Cardiac muscle cell (in vitro differentiated cells and primary cell): ENCODE measurements at places on chromosomes 11 and 22. TPM values are rescaled to one million over a fixed set of nuclear protein-coding genes. Genes with fewer than 3 reads are reported as not detected.

DNA sequence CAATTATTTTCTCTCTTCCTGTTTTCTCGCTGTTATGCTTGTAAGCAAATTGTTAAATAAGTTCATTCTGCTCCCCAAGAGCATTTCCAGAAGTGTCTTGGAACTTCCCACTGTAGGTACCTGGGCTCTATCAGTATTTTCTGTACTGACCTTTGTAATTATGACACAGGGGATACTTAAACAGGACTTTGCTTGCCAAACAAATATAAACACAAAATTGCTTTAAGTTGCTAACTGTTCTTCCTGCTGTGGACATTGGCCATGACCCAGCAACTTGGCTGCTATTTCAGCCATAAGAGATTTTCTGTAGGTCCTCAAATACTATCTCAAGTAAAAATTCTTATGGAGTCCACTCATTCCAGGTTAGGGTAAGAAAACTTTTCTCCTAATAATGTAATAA lies 30.1 kb downstream of the SYT9 start:
- DNase-seq = no peak
- H3K4me3 ChIP-seq = no peak overlapping the region
- H3K27me3 ChIP-seq = peaks cover 2% of the 10 kb centered on the region
- no peaks in the 10 kb centered on the region for H3K36me3 ChIP-seq
- no peaks in the 10 kb centered on the region for H3K4me1 ChIP-seq

- peaks cover 49% of the 10 kb centered on the region for H3K36me3 ChIP-seq
- no peak overlapping the region for H3K27ac ChIP-seq
- DNase-seq = no peak
- H3K4me1 ChIP-seq = no peaks in the 10 kb centered on the region
- H3K4me3 ChIP-seq = no peak overlapping the region
- H3K27me3 ChIP-seq = no peaks in the 10 kb centered on the region
Observed at GRCh38 chr22:20807315-20807752, 33.4 kb downstream of the SERPIND1 start.

DNA sequence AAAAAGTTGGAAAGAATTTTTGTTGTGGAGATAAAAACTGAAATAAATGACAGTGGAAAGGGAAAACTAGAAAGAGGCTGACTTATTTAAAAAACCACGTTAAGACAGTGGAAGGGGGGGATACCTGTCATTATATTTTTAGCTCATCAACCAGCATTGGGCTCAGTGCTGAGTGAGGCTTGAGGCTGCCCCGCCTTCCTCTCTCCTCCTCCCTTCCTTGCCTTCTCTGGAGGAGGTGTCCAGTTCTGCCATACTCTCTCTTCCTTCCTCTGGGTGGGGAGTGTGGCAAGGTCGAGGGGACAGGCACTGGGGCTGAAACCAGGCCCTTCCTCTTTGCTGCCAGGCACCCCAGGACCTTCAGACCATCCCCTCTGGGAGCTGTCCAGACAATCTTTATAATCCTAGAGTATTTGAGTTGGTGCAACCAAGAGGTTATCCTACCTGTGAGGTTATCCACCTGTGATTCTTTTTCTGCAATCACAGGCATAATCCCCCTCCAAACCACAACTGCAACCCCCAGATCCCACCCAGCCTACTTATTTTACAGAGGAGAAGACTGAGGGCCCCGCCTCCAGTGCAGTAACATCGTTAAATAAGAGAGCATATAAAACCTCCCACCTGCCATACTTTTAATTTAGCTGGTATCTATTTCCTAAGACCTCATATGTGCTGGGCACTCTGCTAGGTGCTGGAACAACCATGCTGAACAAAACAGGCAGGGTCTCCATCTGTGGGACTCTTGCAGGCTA lies 578.5 kb downstream of the BUD13 start:
- no peaks in the 10 kb centered on the region for H3K36me3 ChIP-seq
- peaks cover 10% of the 10 kb centered on the region for H3K4me1 ChIP-seq
- DNase-seq = peak; percentile 11
- peak overlapping the region; percentile 14 for H3K4me3 ChIP-seq
- no peak overlapping the region for H3K27ac ChIP-seq
- H3K27me3 ChIP-seq = peaks cover 7% of the 10 kb centered on the region

DNA sequence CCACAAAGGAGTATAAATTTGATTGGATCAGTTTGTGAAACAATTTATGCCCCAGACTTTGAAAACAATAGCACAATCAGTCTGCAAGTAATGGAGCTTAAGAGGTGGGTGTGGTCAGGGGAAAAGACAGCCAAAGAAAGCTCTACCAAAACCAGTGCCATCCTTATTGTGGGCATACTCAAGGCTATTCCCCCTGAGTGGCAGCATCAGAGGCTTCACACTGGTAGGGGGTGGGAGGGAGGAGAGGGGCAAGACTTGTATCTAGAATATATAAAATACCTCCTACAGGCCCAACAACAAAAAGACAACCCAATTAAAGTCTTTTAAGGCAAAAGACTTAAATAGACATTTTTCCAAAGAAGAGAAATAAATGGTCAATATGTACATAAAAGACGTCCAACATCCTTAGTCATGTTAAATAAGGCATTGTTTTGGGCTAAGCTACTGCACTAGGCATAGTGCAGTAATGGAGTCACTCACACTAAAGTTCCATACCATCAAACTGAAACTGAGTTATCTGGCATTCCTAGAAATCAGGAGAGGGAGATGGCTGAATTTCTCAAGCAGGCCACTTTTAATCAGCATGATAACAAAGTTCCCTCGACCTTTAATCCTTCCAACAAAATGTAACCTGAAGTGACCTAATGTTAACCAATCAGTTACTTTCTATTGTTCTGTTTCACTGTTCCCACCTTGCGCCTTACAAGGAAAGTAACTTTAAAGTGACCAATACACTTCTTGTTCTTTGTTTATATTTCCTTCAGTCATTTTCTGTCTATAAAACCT lies 24.8 kb downstream of the NARS2 start:
- peak overlapping the region; percentile 59 for H3K27ac ChIP-seq
- no peak overlapping the region for H3K4me3 ChIP-seq
- H3K36me3 ChIP-seq = no peaks in the 10 kb centered on the region
- DNase-seq = no peak
- no peaks in the 10 kb centered on the region for H3K27me3 ChIP-seq

DNA sequence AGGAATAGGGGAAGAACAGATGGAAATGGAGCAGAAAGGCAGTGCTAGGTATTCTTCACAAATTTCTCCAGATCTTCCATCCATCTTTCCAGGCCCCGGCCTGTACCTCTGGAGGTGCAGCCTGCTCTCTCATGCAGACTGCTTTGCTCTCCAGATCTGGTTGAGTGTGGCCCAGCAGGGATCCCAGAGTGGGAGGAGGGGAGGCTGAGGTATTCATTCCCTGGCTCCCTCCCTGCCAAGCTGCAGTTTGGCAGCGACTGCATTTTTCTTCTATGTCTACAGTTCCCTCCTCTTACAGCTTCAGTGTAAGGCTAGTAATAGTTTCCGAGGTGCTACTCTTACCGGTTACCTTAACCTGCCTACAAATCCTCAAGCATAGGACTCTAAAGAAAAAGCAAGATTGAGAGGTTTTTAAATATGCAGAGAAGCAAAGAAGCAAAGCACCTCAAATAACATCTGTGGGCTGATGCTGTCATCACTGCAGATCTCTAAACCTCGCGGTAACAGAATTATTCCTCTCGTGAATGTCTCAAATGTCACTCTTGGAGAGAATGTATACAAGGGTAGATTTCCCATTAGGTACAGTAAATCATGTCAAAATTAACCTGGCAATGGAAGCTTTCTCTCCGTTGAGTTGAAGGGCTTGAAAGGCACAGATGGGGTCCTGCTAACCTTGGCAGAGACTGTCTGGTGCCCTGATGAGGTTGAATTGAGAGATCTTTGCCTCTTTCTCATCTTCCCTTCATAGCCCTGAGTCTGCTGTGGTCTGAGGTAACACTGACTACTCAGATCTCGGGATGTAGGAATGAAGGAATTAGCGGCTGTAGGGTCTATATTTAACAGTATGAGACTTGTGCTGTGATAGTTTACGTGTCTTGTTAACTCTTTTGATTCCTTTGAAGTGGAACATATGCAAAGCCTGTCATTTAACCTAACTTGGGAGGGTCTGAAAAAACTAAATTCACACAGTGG lies 297.9 kb upstream of the C11orf87 start:
- H3K36me3 ChIP-seq = no peaks in the 10 kb centered on the region
- H3K4me3 ChIP-seq = no peak overlapping the region
- peaks cover 13% of the 10 kb centered on the region for H3K4me1 ChIP-seq

GRCh38 chr22:26551568-26551967 lies 38.4 kb downstream of the TPST2 start:
- no peak overlapping the region for H3K4me3 ChIP-seq
- DNase-seq = no peak
- H3K36me3 ChIP-seq = no peaks in the 10 kb centered on the region
- H3K27ac ChIP-seq = no peak overlapping the region
- H3K27me3 ChIP-seq = no peaks in the 10 kb centered on the region

DNA sequence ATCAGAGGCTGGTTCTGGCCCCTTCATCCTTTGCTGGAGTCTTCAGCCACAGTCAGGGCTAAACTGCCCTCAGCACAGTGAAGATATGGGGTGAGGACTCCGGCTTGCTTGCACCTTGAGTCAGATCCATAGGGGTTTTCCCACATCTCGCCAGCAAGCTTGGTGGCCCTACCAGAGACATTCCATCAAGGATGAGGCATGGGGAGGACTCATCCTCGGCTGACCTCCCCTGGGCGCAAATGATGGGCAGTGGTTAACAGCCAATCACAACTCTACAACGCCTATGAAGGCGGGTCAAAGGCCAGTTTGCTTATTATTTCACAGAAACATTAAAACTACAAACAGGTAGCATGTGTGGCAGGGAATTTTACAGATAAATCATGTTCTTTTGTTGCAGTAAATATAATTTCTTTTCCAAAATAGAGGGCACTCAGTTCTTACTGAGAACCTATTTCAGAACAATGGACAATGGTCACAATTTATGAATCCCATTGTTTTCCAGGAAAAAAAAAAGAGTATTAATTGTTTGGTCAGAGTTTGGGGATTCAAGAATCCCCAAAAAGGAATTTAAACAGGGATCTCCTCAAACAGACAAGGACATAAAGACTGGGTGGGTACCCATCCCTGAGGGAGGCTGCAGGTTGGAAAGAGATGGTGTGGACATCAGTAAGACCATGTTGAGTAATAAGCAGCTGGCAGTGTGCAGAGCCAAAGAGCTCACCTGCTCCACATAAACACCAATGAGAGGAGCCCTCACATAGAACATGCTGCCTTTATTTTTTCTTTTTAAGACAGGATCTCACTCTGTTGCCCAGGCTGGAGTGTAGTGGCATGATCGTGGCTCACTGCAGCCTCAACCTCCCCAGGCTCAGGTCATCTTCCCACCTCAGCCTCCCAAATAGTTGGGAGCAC lies 14.8 kb downstream of the PLAAT3 start:
- DNase-seq = no peak
- H3K4me1 ChIP-seq = peaks cover 5% of the 10 kb centered on the region
- no peak overlapping the region for H3K4me3 ChIP-seq
- no peak overlapping the region for H3K27ac ChIP-seq
- no peaks in the 10 kb centered on the region for H3K27me3 ChIP-seq

DNA sequence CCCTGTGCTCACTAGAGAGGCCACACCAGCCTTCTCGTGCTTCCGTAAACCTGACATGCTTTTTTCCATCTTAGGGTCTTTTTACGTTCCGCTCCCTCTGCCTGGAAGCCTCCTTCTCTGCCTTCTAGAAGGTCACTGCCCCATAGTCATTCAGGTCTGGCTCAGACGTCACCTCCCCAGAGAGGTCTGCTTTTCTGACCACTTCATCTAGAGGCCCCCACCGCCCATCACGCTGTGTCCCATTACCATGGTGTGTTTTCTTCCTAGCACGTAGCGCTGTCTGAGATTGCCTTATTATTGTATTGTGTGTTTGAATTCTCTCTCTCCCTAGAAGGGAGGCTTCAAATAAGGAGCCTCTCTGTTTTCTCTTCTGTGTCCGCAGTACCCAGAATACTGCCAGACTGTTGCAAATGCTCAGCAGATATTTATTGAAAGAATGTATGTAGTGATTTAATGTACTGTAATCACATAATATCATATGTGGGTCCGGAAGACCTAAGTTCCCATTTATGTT lies 10.0 kb downstream of the TAB1 start:
- H3K27ac ChIP-seq = no peak overlapping the region
- no peaks in the 10 kb centered on the region for H3K4me1 ChIP-seq
- H3K27me3 ChIP-seq = no peaks in the 10 kb centered on the region
- no peaks in the 10 kb centered on the region for H3K36me3 ChIP-seq
- no peak for DNase-seq

DNA sequence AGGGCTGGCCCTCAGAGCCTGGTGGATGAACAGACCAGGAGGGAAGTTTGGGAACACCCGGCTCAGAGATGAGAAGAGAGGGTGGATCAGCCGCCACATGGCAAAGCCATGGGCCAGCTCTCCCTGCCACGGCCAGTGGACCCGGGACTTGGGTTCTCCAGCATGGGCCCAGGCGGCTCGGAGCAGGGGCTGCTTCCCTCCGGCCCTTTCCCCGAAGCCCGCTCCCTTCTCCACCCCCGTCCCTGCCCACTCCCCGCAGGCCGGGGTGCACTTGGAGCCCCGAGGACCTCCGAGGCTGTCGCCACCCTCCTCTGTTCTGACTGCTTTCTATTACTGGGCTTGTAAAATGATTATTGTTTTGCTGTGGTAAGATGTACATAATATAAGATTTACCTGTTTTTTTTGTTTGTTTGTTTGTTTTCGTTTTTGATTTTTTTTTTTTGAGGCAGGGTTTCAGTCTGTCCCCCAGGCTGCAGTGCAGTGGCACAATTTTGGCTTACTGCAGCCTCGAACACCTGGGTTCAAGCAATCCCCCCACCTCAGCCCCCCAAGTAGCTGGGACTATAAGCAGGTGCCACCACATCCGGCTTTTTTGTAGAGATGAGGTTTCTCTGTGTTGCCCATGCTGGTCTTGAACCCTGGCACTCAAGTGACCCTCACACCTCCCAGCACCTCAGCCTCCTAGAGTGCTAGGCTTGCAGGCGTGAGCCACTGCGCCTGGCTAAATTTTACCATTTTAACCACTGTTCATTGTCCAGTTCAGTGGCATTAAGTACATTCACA lies 11.3 kb upstream of the TH start:
- DNase-seq = no peak
- peaks cover 6% of the 10 kb centered on the region for H3K27me3 ChIP-seq
- no peaks in the 10 kb centered on the region for H3K4me1 ChIP-seq
- no peaks in the 10 kb centered on the region for H3K36me3 ChIP-seq
- no peak overlapping the region for H3K4me3 ChIP-seq
- no peak overlapping the region for H3K27ac ChIP-seq

- H3K27me3 ChIP-seq = no peaks in the 10 kb centered on the region
- H3K27ac ChIP-seq = no peak overlapping the region
- no peaks in the 10 kb centered on the region for H3K4me1 ChIP-seq
Observed at GRCh38 chr11:50267851-50268250, 235.2 kb downstream of the OR4C45 start.

DNA sequence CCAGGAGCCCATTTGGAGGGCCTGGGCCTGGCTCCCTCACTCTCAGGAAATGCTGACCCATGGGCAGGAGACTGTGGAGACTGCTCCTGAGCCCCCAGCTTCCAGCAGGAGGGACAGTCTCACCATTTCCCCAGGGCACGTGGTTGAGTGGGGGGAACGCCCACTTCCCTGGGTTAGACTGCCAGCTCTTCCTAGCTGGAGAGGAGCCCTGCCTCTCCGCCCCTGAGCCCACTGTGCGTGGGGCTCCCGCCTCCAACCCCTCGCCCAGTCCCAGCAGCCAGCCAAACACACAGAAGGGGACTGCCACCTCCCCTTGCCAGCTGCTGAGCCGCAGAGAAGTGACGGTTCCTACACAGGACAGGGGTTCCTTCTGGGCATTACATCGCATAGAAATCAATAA lies 37.1 kb downstream of the CDKN1C start:
- no peak overlapping the region for H3K27ac ChIP-seq
- H3K4me3 ChIP-seq = no peak overlapping the region
- DNase-seq = no peak

The KCNJ1 gene
- polyA plus RNA-seq = not detected in 2 replicates

The CYTH4 gene
- not detected in 2 replicates for polyA plus RNA-seq

The UCP3 gene
- 0.59 and 0.95 TPM in 2 replicates for polyA plus RNA-seq

The OLFML1 gene
- polyA plus RNA-seq = 1.1 and 2.4 TPM in 2 replicates

The LARGE2 gene
- 4.5 and 9.2 TPM in 2 replicates for polyA plus RNA-seq

The CRYBA4 gene
- 0.34 TPM in 1 of 2 replicates, not detected in the other for polyA plus RNA-seq

The SLC2A11 gene
- 34.2 and 37.9 TPM in 2 replicates for polyA plus RNA-seq

The PGA5 gene
- 0.85 and 4.8 TPM in 2 replicates for polyA plus RNA-seq
